ENCODE measurements at places on chromosomes 5 and 9.
A peak's percentile ranks its signal among the peaks of the same experiment; 100 is the strongest.

DNA sequence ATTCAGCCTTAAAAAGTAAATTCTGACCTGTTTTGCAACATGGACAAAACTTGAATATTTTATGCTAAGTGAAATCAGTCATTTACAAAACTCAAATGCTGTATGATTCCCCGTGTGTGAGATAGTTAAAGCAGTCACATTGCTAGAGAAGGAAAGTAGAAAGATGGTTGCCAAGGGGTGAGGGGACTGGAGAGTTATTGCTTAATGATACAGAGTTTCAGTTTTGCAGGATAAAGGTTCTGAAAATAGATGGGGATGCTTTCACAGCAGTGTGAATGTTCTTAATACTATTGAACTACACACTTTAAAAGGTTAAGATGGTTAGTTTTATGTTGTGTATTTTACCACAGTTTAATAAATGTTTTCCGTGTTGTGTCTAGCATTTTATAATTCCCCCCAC is 51.2 kb downstream of the SGCD start:
- DNase-seq, result no peak

GRCh38 chr5:2326601-2327000 is 424.9 kb downstream of the IRX2 start:
- DNase-seq, result no peak

GRCh38 chr9:98317134-98317857 is 61.8 kb upstream of the TBC1D2 start:
- DNase-seq, result peak; percentile 84

DNA sequence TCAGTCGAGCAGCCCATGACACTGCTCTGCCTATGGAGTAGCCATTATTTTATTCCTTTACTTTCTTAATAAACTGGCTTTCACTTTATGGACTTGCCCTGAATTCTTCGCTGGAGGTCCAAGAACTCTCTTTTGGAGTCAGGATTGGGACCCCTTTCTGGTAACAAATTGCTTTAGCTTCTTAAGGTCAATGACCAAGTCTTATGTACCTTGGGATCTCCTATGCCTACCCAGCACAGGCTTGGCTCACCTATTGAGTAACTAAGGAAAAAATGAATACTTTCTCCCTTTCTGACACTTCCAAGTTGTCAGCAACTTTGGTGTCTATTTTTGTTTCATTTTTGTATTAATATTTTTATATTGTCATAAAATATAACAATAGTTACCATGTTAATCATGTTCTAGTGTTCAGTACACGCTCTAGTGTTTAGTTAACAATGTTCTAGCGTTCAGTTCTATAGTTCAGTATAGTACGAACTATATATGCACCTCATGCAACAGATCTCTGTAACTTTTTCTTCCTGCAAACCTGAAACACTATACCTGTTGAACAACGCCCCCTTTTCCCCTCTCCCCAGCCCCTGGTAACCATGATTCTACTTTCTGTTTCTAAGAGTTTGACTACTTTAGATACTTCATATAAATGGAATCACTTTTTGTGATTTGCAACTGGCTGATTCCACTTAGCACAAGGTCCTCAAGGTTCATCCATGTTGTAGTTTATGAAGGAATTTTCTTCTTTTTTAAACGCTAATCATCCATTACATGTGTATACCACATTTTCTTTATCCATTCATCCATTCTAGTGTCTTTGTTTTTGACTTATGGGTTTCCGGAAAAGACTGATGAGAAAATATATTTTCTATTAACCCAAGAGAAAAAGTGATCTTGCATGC is 1.8 kb upstream of the RHOBTB3 start:
- DNase-seq, result peak; percentile 19

DNA sequence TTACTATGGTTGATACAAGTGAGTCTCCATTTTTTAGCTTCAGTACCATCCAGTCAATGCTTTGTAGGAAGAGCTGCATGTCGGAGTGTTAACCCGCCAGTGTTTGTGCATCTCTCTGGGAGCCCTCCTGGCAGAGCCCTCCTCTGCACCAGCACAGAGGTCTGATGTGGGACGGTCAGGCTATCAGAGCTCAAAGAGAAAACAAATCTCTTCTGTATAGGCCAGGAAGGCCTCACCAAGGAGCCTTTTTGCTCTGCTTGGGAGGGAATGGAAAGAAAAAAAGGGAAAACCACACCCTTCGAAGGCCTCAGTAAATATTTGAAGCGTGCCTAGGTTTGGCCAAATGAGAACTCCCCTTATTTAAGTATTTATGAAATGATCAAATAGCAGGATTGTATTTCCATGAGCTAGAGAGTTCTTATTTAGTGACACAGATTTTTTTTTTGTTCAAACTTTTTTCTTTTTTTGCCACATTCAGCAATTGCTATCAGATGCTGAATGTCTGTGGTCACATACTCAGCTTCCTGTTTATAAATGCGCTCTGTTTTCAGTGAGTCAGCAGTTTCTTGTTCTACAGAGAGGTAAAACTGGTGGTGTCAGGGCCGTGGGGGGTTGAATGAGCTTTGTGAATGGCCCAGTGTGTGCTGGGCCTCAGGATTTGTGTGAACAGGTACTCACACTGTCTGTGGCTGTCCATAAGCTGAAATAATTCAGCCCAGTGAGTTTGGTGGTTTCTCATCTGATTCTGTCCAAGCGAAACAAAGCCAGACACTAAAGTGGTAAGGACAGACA is 226.6 kb downstream of the SNX18 start:
- DNase-seq, result peak; percentile 94

Data from GM23248 (cell line).